Stimulated activated CD4-positive, alpha-beta T cell treated with anti-CD3 and anti-CD28 coated beads, Interleukin-15, amount 100 ng/mL, for 1 hour (primary cell): ENCODE measurements at places on chromosomes 13 and 19.
A peak's percentile ranks its signal among the peaks of the same experiment; 100 is the strongest.

- DNase-seq, result no peak
Measured at GRCh38 chr13:69872321-69873047, 235.1 kb upstream of the ATXN8OS start.

DNA sequence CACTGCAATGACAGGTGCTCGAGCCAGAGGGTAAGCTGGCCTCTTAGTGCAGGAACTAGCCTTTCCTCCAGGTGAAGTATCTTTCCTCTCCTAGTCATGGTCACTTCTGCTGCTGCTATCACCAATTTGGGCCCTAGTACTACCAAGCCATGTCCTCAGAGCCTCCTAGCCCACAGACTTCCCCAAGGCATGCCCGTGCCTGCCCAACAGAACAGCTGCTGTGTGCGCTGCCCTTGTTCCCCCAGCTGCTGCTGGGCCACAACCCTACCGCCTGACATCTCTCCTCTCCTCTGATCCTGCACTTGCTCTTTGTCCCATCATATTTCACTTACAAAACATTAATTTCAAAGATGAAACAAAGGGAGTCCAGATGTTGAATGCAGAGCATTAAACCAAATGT is 168.5 kb upstream of the FREM2 start:
- DNase-seq, result no peak

DNA sequence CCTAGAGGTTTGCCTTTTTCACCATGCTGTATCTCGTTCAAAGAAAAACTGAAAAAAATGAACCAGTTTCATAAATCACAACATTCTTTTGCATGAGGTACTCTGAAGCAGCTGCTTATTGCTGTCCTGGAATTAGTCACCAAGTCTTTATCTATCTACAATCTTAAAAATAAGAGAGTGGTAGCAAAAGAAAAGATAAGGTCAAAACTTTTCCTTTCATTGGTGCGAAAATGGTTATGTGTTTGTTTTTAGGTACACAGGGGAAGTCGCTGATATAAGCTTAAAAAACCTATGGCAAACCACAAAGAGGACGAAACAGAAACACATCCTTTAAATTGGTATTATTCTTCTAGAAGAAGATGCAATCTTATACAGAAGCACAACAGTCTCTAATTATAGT is 20.7 kb downstream of the OBI1 start:
- DNase-seq, result no peak

- DNase-seq, result no peak
Measured at GRCh38 chr13:66655847-66656454, 574.2 kb downstream of the PCDH9 start.

GRCh38 chr13:75547917-75548316 is 1.7 kb upstream of the UCHL3 start:
- no peak for DNase-seq

DNA sequence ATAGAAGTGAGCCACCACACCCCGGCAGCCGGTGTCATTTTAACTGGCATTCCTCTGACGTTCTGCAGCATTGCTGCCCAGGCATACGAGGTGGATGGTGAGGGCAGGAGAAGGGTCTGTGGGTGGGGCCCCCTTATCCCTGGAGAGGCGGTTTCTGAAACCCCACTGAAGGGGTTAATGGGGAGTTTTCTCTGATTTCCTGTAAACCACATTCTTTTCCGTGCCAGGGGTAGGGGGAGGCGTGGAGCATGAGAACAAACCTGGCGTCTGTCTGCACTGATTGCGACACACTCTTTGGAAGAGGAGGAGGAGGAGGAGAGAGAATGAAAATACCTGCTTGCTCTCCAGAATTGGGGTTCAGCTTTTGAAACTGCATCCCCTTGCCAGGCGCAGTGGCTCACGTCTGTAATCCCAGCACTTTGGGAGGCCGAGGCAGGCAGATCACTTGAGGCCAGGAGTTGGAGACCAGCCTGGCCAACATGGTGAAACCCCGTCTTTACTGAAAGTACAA is 2.7 kb upstream of the C3 start:
- no peak for DNase-seq

GRCh38 chr13:112153846-112154245 is 86.9 kb downstream of the SOX1 start:
- no peak for DNase-seq

- no peak for DNase-seq
Measured at GRCh38 chr19:1079566-1080111, 12.7 kb downstream of the ARHGAP45 start.

DNA sequence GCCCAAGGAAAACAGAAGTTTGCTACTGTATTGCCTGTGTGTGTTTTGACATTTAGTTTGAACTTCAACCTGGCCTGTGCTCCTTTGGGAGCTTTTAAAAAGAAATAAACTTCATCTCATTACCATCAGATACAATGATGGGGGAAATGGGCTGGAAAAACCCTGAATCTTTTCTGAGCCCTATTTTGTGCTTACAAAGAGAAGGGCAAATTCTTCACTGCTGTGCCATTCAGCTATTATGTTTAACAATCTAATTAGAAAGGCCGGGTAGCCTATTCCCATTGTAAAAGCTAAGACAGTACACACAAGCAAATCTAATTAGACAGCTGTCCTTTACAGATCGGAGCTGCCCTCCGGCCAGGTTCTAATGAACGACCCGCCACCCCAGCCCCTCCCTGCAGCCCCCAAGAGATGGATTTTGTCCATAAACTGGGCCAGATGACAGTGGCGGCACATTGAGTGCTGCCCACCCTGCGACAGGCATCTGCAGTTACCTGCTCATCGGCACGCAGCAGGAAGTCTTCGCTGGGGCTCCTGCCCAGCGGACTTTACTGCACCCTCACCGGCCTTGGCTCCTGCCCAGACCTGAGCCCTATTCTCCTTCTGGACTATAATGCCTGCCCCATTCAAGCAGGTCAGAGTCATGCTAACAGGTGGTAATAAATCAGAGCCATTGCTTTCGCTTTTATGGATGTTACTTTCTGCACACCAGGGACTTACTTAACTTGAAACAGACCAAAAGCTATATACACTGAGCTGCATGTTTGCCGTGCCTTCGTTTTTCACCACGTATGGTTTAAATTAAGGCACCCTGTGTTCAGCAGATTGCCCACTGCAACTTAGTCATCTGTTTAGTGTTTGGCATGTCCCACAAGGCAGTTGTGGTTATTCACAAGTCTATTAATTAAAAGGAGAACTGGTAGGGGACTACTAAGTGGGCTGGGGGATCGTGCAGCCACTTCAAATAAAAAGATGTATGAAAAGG is 549.6 kb downstream of the FGF9 start:
- no peak for DNase-seq

DNA sequence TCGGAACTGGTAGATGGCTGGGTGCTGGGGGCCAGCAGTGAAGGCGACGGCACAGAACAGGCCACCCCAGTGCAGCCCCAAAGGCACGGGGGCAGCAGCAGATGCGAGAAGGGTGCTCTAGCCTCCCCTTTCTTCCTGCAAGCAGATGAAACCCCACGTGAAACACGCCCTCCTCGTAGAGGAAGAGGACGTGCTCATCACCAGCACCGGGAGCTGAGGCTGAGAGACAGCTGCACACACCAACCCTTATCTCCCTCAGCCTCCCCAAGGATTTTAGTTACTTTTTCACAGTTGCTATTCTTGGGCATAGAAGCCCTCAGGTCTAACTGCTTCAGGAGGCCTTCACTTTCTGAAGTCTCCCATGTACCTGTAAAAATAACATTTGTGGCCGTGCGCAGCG is 11.9 kb downstream of the ZNF787 start:
- DNase-seq, result no peak

GRCh38 chr19:57191141-57192076 is at the start of gene ZNF264:
ZNF264 (plus strand) TSS chr19:57191500; CDS start chr19:57191914, 414 bp downstream.
- DNase-seq, result peak; percentile 86

DNA sequence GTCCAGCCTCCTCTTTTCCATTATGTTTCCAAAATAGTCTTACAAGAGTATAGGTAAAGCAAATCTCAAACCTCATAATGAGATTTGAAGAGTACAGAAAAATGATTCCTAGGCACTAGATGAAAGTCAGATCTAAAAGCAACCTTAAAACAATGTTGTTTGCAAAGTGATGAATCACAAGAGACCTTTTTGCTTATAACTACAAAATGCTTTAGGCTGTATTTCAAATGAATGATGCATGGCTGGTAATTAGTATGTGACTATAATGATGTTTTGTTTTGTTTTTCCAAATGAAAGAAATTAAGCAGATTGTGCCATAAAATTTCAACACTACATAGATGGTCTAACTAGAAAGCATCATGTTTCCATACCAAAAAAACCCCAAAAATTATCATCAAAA is 272.7 kb downstream of the DIAPH3 start:
- DNase-seq, result no peak

GRCh38 chr13:110820322-110820721 is 94.5 kb downstream of the ANKRD10 start:
- no peak for DNase-seq

DNA sequence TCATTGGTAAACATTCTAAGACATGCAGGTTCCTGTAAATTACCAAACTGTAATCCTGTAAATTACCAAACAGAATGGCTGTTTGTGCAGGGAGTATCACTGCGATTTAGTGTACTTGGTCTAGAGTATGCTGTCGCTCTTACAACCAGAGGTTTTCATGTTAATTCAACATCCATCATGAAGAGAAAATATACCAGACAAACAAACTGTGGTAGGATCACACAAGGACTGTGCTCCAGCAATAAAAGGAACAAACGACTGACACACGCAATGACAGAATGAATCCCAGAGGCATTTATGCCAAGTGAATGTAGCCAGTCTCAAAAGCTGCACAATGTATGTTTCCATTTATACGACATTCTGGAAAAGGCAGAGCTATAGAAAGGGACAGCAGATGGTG is 31.2 kb downstream of the RFX2 start:
- no peak for DNase-seq
